ENCODE measurements at places on chromosomes 4 and X.

DNA sequence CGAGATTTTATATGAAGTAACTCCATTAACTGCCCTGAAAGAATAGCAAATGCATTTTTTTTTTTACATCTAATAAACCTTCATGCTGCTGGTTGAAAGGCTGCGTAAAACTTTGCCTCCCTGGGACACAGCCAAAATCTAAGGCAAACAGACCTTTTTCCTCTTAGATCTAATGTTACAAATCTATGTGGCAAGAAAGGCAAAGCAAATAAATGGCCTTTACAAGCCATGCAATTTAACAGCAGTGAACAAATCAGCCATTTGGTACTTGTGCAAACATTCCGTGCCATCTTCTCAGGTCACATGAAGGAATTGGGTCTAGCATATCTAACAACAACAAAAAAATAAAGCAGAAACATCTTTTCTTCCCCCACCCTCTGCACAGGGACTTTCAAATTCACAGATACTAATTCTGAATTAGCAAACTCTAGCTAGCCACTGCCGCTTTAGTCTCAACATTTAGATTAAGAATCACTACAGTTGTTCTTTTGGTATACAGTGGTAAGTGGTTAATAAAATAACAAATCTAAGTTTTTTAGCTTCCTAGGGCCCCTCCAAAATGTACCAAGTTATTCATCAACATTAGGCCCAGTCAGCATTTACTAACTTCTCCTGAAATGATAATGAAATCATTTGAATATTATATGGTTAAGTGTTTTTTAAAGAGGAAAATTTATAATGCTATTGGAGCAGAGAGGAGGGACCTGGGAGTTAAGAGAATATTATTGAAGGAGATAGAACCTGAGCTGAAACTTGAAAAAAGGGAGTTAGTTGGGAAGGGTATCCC, 593.8 kb downstream of the SMARCA1 start:
- DNase-seq, result no peak

GRCh38 chr4:177308847-177309521, 690 bp upstream of the NEIL3 start:
- no peak for DNase-seq

GRCh38 chr4:141497627-141498026, 138.8 kb upstream of the IL15 start:
- DNase-seq, result no peak

DNA sequence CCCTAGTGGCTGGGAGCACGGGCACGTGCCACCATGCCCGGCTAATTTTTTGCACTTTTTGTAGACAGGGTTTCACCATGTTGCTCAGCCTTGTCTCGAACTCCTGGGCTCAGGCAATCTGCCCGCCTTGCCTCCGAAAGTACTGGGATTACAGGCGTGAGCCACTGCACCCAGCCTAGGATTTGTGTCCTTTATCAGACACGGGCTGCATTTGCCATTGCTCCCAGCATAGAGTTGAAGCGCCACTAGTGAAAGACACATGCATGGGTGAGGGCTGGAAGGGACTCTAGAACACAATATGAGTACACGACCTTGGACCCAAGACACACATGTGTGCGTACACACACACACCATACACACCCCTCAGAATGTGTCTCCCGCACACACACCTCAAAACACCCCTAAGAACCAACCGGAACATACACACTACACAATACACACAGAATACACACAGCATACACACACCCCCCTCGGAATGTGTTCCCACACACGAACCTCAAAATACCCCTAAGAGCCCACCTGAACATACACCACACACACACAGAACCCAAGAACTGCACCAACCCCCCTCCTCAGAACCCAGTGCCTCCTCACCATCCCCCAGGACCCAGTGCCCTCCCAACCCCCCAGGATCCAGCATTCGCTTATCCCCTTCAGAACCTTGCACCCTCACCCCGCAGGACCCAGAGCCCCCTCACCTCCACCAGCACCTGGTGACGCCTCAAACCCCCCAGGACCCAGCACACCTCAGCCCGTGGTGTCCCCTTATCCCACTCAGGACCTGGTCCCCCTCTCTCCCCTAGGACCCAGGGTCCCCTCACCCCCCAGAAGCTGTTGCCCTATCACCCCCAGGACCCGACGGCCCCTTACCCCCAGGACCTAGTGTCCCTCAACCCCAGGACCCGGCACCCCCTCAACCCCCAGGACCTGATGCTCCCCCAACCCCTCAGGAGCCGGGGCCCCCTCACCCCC, 1.0 kb downstream of the TNIP2 start:
- DNase-seq, result no peak

DNA sequence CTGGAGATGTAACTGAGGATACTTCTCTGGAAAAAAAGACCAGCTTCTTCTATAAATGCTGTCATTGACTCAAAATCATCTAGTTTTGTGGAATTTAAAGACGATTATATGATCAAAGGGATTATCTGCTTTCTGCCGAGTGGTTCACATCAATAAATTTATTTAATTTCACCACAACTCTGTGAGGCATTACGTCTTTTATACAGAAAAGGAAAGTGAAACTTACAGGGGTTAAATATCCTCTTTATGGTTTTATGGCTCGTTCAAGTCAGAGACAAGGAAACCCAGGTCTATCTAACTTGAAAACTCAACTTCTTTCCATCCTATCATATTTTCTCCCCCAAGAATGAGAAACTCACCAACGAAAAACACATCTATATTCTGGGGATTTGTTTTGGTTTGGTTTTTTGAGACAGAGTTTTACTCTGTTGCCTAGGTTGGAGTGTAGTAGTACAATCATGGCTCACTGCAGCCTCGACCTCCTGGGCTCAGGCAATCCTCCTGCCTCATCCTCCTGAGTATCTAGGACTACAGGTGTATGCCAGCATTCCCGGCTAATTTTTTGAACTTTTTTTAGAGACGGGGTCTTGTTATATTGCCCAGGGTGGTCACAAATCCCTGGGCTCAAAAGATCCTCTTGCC, 377.9 kb upstream of the EMCN start:
- no peak for DNase-seq

DNA sequence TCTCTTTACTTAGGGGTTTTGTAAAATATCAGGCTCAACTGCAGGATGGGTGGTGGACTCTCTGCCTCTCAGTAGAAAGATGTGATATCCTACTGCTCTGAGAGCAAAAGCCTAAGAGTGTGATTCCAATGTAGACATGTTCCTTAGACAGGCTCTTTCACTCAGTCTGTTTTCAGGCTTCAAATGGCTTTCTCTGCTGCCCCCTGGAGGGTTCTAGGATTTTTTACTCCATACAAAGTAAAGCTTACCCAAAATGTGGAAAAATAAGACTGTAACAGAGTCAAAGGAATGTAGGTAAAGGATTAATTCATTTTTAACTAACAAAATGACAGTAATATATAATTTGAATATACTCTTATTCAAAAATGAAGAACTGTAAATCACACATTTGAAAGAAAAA, 32.1 kb downstream of the ZGRF1 start:
- no peak for DNase-seq

DNA sequence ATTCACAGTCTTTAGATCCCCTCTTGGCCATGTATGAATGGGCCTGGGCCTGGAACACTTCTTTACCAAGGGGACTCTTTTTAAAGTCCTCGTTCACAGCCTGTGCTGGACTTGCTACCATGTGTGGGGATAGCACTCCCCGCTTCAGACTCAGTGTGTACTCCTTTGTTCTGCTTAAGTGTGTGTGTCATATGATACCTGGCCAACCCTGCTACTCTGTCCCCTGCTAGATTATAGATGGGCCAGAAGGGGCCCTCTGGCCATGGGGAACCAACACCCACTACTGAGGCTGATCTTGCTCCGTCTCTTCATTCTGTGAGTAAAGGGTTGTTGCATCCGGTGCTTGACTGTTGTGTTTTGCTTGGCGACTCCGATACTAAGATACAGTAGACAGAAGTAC, 8.0 kb downstream of the CCDC110 start:
- no peak for DNase-seq

Measured in NCI-H510A (cell line).